ENCODE measurements at places on chromosomes 3 and 15.

DNA sequence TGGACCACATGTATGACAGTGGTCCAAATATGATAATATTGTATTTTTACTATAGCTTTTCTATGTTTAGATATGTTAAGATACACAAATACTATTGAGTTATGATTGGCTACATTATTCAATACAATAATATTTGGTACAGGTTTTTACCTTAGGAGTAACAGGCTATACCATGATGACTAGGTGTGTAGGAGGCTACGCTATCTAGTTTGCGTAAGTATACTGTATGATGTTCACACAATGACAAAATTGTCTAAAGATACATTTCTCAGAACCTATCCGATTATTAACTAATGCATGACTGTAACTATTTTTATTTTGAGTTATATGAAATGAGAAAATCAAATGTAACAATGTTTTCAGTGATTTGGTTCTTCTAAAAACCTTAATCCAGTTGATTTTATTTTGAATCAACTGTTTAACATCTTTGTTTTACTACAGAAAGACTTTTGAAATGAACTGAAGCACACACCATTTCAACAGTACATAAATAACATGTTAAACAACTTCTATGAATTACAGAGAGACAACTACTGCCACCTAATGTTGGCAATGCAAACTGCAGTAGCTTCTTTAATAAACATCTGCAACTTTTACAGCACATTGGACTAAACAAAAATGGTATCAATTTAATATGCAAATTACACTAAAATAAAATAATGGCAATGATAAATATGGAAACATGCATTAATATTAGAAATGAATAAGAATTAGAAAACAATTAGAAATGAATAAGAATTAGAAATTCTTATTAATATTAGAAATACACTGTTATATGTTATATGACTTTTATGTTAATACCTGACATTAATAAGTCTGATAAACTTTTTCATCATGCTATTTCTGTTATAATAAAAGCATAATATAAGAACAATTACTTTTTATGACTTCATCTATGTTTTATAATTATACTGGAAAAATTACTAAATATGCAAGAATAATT lies 255.7 kb downstream of the MBNL1 start:
- DNase-seq, result no peak

DNA sequence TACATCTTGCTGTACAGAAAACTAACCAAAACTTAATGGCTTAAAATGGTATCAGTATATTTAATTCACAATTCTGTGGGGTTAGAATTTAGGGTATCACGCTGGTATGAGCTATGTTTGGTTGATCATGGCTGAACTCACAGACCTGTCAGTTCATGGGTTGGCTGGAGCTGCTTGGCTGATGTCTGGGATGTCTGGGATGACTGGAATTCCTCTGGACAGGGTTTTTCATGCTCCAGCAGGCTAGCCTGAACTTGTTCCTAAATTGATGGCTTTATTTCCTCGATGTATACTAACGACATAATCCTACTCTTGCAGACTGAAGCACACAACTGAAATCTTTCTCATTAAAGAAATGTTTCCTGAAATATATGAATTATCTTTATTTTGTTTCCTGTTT lies 338.9 kb upstream of the GBE1 start:
- no peak for DNase-seq

DNA sequence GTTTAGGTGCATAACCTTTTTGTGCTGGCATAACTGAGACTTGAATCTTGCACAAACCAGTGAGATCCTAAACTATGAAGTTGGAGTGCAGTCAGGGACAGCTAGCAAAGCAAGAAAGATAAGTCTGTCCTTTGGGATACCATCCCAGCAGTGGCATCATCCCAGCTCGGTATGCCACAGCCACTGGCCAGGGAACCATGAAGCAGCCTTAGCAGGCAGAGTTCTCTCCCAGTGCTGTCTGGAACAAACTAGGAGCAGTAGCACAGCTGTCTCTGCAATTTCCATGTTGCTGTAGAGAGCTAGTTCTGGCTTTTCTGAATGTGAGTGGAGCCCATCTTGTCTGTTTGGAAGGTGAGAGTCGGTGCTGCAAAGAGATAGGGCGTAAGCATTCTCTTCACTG lies 130.3 kb downstream of the DTWD1 start:
- DNase-seq, result no peak

DNA sequence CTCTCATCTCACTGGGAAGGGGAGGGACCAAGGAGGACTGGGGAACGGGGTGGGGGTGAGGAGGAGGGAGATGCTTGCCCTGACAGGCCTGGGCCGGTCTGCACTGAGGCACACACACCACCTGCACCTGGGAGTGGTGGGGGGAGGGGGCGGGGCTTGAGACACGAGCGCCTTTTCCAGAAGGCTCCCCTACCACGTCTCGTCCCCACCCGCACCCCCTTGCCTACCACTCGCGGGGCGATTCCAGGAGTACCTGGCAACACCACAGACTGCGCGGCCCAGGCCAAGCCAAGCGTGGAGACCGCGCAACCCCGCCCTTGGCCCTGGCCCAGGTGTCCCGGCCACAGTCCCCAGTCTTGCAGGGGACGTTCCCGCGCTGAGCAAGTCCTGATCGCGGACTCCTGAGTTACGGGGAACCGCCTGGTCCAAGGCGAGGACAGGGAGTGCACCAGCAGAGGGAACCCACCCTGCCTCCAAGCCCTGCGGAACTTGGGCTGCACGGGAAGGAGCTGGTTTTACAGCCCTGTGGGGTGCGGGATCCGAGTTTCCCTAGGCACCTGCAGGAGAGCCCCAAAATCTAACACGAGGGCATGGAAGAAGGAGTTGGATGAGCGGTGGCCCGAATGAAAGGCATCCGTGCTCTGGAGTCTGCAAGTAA lies 68.1 kb upstream of the SH3GL3 start:
- DNase-seq, result no peak

DNA sequence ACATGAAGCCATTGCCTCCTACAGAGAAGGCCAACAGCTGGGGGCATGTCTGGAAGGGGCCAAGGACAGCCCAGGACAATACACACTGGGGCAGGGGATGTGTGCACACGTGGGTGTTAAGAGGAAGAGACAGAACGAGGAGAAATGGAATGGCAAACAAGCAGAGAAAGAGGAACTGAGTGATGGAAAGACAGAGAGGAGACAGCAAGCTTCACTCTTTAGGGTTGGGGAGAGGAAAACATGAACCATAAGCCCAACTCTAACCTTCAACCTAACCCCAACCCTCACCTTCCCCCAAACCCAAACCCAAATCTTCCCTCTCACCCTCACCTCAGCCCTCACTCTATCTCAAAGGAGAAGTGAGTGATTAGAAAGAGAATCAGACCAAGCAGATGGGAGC lies 11.9 kb upstream of the PARL start:
- no peak for DNase-seq

DNA sequence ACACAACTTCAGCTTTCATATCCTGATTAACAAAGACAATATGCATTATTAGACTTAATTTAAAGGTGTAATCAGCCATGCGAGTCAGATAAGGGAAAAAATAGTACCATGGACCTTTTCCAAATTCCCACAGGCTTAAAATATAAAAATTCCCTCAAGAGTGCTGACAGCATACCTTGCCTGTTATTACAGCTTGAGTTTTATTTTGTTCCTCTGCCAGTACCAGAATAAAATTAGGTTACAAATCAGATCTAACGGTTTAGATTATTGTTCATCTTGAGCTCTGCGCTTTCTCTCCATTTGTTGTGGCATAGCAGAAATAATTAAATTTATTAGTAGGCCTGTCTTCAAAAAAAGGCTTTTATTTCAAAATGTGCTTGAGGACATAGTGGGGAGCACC lies 250.3 kb downstream of the PTPRG start:
- DNase-seq, result no peak

DNA sequence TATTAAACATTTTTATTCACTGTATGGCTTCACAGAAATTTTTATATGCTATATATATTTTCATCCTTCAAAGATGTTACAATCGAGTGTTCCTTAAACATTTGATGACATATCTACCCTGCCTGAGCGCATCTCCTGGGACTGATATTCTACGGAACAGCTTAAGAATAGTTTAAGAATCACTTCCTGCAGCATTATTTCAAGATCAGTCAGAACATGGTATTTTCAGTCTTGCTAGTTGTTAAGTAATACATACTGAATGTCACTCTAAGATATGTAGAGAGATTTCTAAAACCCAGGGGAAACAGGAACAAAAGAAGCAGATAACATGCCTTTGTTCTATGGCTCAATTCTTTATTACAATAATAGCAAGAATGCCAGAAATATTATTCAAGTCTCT lies 8.7 kb downstream of the COL8A1 start:
- DNase-seq, result no peak

GRCh38 chr3:142523921-142524566 lies 54.5 kb downstream of the ATR start:
- DNase-seq, result no peak

DNA sequence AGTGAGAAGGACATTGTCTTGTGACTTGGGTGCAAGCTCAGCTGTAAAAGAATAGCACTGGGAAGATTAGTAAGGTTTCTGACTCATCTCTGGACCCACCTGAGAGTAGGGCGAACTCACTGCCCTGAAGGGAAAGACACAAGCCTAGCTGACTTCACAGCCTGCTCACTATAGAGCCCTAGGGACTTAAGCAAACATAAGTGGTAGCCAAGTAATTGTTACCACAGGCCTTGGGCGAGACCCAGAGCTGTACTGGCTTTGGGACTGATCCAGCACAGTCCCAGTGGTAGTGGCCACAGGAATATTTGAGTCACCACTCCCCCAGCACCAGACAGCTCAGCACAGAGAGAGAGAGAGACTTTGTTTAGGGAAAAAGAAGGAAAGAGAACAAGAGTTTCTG lies 429.9 kb downstream of the TBL1XR1 start:
- no peak for DNase-seq

- no peak for DNase-seq
Observed at GRCh38 chr15:94924971-94925598, 693.7 kb downstream of the MCTP2 start.

DNA sequence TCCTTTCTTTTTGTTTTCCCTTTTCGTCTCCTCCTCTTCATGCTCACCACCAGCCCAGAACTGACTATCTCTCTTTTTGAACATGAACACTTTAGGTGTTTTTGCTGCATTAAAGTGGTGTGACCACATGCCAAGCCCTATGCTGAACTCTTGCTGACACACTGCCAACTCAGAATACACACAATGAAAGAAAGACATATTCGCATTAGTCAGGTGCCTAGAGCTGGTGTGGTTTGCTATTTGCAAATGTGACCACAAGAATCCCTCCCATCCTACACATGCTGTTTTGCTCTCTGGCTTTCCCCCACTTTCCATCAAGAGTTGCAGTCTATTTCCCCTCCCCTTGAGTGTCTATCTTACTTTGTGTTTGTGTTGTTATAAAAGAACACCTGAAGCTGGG lies 967.8 kb upstream of the CFAP20DC start:
- no peak for DNase-seq

- no peak for DNase-seq
Observed at GRCh38 chr3:12875857-12876836, 34.8 kb upstream of the RPL32 start.

Data from NCI-H446 treated with DMSO at 0.1 percent for 48 hours (cell line).